ENCODE measurements at places on chromosomes 4 and X.

DNA sequence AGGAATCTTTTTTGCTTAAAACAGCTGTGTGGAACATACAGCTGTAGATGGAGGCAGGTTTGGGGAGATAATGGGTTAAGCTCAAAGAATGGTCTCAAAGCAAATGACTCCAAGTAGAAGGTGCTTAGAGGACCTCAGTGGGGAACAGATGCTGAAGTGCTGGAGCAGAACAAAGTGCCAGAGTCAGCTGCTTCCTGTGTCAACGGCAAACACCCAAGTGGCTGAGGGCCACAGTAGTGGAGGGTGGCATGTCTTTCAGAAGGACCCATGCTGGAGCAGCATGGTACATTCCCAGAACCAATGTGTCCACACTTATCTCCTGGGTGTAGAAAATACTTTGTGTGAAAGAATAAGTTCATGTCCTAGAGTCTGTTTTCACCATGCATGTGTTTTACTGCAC is 197.5 kb downstream of the CCNG2 start:
- no peak for DNase-seq

DNA sequence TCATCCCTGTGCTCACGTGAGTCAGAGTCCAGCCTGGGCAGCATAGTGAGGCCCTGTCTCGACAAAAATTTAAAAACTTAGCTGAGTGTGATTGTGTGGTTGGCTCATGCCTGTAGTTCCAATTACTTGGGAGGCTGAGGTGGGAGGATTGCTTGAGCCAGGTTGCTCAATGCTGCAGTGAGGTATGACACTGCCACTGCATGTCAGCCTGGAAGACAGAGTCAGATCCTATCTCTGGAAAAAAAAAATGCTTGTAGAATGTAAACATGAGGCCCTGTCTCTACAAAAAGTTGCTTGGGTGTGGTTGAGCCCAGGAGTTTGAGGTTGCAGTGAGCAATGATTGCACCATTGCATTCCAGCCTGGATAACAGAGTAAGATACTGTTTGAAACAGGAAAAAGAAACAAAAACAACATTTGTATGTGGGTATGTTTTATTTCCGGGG is 11.3 kb upstream of the YTHDC1 start:
- no peak for DNase-seq

DNA sequence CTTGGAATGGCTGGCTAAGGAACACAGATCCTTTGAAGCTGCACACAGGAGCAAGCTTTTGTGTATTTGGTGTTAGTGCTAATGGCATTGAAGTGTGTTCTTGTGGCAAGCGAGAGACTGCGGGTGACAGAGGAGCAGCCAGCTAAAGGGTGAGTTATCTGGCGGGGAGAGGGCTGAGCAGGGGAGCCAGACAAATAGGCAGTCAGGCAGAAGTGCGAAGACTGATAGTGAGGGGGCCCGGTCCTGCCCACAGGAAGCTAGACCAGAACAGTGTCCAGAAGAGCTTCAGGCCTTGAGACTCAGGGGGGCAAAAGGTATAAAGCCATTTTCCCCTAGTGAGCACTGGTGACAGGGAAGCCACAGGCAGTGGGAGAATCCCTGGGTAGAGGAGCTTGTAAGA is 49.6 kb upstream of the MAMLD1 start:
- no peak for DNase-seq

DNA sequence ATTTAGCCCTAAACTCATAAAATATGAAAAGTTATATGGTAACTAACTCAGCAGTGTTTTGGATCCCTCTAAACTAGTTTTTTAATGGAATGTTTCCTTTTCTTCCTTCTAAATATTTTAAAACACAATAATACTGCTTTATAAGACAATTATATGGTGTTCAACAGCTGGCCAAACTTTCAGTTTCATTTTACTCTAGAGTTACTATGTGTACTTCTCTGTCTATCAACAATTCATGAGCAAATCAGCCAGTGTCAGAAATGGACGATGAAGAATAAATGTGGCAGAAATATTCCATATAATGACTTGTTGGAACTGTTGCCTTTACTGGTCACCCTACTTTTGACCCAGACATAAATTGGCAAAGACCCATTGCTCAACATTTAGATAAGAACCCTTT is 64.8 kb upstream of the CXXC4 start:
- DNase-seq = no peak

GRCh38 chr4:87978681-87979080 is 3.2 kb downstream of the SPP1 start:
- no peak for DNase-seq

DNA sequence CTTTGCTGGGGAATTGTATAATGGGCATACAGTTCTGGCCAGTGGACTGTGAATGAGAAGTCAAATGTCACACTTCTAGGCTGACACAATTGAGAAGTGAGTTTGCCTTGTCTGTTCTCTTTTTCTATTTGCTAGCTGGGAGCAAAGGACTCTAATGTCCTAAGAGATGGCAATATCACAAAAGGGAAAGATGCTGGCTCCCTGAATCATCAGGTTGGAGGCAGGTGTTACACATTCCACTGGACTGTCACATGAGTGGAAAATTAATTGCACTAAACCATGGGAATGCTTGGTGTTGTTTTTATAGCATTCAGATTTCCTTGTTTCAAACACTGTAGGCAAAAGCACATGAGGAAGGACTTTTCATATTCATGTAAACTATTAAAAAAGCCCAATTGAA is 388.3 kb downstream of the ADAM29 start:
- DNase-seq = no peak

DNA sequence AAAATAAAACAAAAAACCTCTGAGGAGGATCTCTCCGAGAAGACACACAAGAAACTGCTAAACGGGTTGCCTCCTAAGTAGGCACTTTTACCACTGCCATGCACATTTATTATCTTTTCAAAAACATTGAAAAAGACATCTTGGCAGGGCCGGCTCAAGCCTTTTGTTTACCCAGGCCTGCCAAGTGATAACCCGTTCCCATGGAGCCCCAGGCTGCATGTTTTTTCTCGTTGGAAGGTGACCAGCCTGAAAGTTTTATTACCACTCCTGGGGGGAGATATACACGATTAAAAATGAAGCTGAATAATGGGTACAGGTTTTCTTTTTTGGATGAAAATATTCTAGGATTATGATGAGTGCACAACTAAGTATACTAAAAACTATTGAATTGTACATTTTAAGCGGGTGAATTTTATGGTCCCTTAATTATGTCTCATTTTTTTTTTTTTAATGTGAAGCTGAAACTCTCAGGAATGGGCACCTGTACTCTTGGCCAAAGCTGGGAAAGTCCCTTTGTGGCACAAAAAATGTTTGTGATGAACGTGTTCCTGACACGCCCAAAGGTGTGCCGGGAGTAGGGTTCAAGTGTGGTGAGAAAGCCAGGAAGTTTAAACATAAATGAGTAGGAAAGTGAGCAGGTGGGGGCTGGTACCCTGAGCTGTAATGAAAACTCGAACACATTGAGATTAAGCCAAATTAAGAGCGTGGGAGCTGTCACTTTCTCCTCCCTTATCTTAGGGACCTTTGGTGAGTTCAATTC is 1.5 kb upstream of the MAP7D2 start:
- DNase-seq = no peak

Data from Ammon's horn (tissue), 1 donor.